ENCODE measurements at places on chromosomes 2 and 18.

GRCh38 chr18:61496374-61496773 lies 163.1 kb downstream of the CDH20 start:
- no peak overlapping the region for H3K27ac ChIP-seq
- DNase-seq, result no peak
- H3K4me3 ChIP-seq, result no peak overlapping the region
- H3K4me1 ChIP-seq, result no peaks in the 10 kb centered on the region

DNA sequence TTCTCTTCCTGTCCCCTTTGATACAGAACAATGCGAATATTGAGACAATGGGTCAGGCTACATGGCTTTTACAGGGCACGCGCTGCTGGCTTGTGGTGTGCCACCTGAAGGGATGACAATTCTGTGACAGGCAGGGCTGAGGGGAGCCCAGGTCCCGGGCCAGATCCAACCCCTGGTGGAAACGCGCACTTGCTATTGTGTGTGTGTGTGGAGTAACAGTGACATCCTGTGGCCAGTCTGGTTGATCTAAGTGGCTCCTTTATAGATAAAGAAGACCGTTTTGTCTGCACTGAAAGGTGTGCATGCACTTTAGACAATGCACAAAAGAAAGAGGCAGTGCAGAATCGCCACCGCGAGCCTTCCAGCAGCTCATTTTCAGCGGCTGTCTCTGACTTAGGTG lies 273.6 kb downstream of the HRH4 start:
- DNase-seq, result peak; percentile 4
- no peaks in the 10 kb centered on the region for H3K36me3 ChIP-seq
- no peaks in the 10 kb centered on the region for H3K4me1 ChIP-seq
- no peak overlapping the region for H3K4me3 ChIP-seq
- H3K27ac ChIP-seq, result no peak overlapping the region

DNA sequence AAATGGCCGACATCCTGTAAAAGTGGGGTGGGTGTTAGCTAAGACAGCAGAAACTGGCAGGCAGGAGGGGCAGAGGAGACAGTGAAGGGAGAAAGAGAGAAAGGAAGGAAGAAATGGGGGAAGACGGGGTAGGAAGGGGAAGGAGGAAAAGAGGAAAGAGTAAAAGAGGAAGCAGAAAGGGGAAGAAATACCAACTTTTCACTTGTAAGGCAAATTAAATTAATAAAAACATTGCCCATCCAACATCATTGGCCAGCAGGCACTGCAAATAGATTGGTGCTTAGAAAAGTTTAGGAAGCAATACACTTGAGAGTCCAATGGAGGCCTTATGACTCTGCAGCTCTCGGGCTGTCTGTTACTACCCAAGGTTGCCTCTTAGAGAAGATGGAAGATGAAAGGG lies 116.7 kb downstream of the TNS1 start:
- H3K27ac ChIP-seq, result no peak overlapping the region
- no peaks in the 10 kb centered on the region for H3K4me1 ChIP-seq
- H3K4me3 ChIP-seq, result no peak overlapping the region
- H3K27me3 ChIP-seq, result peaks cover 2% of the 10 kb centered on the region

- H3K4me1 ChIP-seq, result no peaks in the 10 kb centered on the region
- H3K36me3 ChIP-seq, result no peaks in the 10 kb centered on the region
- H3K27me3 ChIP-seq, result no peaks in the 10 kb centered on the region
- no peak for DNase-seq
These were observed 445.6 kb upstream of the POU3F3 start for GRCh38 chr2:104408266-104408665.

GRCh38 chr2:18754286-18754685 lies 164.9 kb upstream of the NT5C1B start:
- no peaks in the 10 kb centered on the region for H3K4me1 ChIP-seq
- no peaks in the 10 kb centered on the region for H3K27me3 ChIP-seq
- no peak overlapping the region for H3K27ac ChIP-seq
- DNase-seq, result no peak
- peaks cover 2% of the 10 kb centered on the region for H3K36me3 ChIP-seq
- H3K4me3 ChIP-seq, result no peak overlapping the region

DNA sequence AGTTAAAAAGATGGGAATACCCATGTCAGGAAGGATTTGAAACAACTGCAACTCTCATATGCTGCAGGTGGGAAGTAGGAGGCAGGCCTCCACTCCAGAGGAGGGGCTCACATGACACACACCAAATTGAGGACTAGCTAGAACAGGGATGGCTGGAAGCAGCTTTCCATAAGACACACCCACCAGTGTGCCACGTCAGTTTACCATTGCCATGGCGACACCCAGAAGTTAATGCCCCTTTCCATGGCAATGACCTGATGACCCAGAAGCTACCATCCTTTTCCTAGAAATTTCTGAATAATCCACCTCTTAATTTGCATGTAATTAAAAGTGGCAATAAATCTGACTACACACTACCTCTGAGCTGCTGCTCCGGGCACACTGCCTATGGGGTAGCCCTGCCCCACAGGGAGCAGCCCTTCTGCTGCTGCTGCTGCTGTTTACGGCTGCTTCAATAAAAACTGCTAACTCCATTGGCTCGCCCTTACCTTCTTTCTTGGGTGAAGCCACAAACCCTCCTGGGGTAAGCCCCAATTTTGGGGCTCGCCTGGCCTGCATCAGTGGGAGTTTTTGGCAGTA lies 89.4 kb downstream of the RRM2 start:
- H3K27ac ChIP-seq, result no peak overlapping the region
- no peaks in the 10 kb centered on the region for H3K36me3 ChIP-seq
- no peak overlapping the region for H3K4me3 ChIP-seq
- H3K4me1 ChIP-seq, result no peaks in the 10 kb centered on the region

DNA sequence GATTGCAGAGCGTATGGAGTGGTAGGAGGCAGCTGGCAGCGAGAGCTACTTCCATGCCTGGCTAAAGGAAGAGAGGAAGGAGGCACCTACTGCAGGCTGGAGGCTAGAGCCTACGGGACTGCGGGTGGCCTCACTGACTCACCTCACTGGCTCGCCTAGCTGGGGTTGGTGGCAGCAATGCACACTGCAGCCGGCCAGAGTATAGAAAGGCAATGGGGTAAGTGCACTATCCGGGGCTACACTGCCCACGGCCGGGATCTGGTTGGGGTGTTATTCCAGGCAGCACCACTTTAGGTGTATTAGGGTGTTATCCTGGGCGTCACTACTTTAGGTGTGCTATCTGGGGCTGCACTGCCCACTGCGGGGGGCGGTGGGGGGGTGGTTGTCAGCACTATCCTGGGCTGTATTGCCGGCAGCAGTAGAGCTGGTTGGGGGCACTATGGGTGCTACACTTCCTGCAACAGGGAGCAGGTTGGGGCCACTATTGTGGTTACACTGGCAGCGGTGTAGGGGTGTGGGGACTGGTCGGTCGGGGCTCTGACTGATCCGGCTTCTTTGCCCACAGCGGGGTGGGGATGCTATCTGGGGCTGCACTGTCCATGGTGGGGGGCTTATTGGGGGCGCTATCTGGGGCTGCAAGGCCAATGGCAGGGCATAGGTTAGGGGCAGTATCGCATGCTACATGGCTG lies 33.3 kb upstream of the ANKRD62 start:
- H3K36me3 ChIP-seq, result no peaks in the 10 kb centered on the region
- H3K27ac ChIP-seq, result no peak overlapping the region
- DNase-seq, result no peak
- H3K27me3 ChIP-seq, result no peaks in the 10 kb centered on the region
- H3K4me3 ChIP-seq, result no peak overlapping the region

- no peak overlapping the region for H3K4me3 ChIP-seq
- H3K4me1 ChIP-seq, result no peaks in the 10 kb centered on the region
- no peak for DNase-seq
- no peak overlapping the region for H3K27ac ChIP-seq
These were observed 43.5 kb upstream of the MSH2 start for GRCh38 chr2:47359375-47359868.

DNA sequence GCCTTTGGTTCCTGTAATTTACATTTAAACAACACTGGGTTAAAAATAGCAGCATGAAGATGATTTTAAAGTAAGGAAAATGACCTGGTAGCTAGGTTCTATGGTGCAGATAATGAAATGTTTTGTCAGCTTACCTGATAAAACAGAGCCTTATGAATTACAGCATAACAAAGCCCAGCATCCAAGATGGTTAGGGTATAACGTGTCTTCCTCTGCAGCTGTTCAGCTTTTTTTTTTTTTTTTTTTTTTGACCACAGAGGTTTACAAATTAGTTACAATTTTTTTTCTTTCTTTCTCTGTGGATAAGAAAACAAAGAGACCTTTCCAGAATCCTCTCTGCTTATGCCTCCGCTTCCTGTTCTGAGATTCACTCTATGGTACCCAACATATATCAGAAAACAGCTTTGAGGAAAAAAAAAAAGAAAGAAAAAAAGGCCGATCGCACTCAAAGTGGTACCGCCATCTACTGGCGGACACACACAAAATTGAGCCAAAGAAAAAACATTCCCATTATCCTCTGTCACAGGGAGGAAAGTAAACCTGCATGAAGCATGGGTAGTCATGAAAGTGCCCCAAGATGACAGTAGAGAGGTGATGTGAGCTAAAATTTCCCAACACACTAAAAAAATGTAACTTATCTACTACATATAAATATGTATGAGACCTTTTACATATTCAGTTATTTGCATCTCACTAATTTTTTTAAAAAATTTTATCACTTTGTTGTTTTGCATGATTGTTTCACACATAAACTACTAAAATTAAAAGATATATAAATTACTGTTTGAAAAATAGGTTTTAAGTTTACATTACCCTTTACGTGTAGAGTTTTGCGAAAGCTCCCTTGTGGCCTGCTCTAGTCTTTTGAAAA lies at the start of gene SCN3A:
TSS of gene SCN3A (minus strand) at position 362 of the 871 bp plus-strand sequence. CDS start 27,656 bp downstream, outside the sequence.
- H3K4me3 ChIP-seq, result no peak within 1 kb of the TSS
- no peaks in the 10 kb centered on the region for H3K27me3 ChIP-seq
- no peaks in the 10 kb centered on the region for H3K36me3 ChIP-seq
- H3K27ac ChIP-seq, result no peak within 1 kb of the TSS

DNA sequence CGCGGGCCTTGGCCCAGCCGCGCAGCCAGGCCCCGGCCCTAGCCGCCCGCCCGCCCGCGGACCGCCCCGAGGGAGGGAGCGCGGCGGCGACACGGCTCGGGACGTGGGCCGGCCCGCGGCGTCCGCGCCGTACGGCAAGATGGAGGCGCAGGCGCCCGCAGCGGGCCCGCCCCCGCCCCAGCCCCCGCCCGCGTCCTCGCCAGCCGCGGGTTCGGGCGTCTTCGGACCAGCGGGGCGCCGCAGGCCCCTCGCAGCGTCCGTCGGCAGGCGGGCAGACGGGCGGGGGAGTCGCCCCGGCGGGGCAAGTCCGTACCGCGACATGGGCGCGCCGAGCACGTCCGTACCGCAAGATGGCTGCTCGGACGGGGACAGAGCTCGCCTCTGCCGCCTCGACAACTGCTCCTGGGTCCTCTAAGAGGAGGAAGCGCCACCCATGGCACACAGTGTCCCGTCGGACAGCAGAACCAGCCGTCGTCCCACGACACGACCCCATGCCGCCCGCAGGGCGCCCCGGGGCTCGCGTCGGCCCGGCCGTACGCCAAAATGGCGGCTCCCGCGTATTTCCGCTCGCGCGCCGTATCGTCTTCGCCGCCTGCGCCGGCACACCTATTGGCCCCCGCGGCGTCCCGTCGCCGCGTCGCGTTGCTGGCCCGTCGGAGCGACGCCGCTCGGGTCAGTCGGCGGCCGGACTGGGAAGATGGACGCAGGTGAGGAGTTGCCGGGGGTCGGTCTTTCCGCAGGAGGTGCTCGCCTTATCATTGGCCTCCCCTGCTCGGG lies at the start of the genes ATG4B and THAP4:
TSS of gene ATG4B (plus strand) at position 676 of the 777 bp plus-strand sequence. CDS start at position 698, 22 bp downstream.
TSS of gene THAP4 (minus strand) at position 141 of the 777 bp plus-strand sequence. CDS start 141 bp downstream, outside the sequence.
- no peaks in the 10 kb centered on the region for H3K27me3 ChIP-seq
- peak within 1 kb of the TSS; percentile 92 for H3K27ac ChIP-seq
- peak within 1 kb of the TSS; percentile 97 for H3K4me3 ChIP-seq
- H3K4me1 ChIP-seq, result peaks cover 55% of the 10 kb centered on the region
- DNase-seq, result peak; percentile 80

- no peaks in the 10 kb centered on the region for H3K27me3 ChIP-seq
- H3K36me3 ChIP-seq, result no peaks in the 10 kb centered on the region
- no peak overlapping the region for H3K27ac ChIP-seq
- H3K4me3 ChIP-seq, result no peak overlapping the region
These were observed 653.3 kb downstream of the SLC4A3 start for GRCh38 chr2:220280736-220281135.

DNA sequence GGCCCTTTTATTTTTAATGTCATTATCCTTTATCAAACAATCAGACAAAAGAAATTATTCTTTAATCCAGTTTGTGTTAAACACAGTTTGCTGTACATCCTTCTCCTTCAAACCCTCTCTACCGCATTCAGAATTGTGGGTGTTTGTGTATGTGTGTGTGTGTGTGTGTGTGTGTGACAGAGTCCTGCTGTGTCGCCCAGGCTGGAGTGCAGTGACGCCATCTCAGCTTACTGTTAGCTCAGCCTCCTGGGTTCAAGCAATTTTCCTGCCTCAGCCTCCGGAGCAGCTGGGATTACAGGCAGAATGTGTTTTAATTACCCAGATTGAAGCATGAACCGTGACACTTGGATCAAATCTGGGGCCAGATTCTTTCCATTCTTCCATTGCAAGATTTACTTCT lies 723.7 kb downstream of the DCDC2C start:
- no peak for DNase-seq
- H3K36me3 ChIP-seq, result no peaks in the 10 kb centered on the region
- H3K27me3 ChIP-seq, result no peaks in the 10 kb centered on the region
- no peaks in the 10 kb centered on the region for H3K4me1 ChIP-seq

Data from activated CD8-positive, alpha-beta T cell treated with anti-CD3 and anti-CD28 coated beads for 36 hours (primary cell).